ENCODE measurements at places on chromosomes 3 and 15. TPM values are rescaled to one million over a fixed set of nuclear protein-coding genes. Genes with fewer than 3 reads are reported as not detected.

The PP2D1 gene
- total RNA-seq = not detected

The NPTN gene
- total RNA-seq = 86.6 TPM

The GNB4 gene
- 19.1 TPM for total RNA-seq

The SERPINI2 gene
- not detected for total RNA-seq

The GP9 gene
- not detected for total RNA-seq

The MYL3 gene
- not detected for total RNA-seq

DNA sequence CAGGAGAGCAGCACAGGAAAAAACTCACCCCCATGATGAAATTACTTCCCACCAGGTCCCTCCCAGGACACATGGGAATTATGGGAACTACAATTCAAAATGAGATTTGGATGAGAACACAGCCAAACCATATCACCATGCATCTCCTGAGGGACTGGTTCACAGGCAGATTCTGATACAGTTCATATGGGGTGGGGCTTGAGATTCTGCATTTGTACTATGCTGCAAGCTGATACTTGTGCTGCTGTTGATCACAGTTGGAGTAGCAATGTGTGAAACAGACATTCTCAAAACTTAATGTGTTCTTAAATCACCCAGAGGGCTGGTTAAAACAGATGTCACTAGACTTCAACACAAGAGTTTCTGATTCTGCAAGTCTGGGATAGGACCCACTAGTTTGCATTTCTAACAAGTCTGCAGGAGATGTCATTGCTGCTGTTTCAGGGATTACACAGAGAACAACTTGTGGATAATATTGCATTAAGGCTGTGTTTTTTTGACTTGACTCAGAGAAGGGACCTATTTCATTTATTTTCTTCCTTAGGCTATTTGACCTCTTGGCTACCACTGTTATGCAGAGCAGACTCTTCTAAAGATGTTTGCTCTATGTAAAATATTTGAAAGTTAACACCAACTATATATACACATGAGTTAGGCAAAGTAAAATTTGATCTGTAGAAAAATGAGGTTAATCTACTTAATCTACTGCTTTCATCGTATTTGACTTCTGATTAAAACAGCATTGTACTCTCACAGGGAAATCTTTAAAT, 194.2 kb upstream of the CNTN3 start:
- no peak for DNase-seq

DNA sequence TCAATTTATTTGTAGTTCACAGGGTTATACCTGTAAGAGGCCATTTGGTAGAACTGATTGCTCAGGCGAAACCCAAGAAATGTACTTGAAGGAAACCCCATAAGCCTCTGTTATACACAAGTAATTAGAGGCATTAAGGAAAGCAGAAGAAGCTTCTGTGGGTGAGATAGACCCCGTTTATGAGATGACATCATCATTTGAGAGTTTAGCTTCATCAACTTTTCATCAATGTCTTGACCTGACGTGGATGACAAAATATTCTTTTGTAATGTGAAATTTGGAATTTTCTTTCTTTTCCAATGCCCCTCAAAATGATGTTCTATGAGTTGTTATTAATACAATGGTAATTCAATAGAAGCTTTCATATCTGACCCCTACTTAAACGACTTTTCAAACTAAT, 136.2 kb downstream of the MDFIC2 start:
- no peak for DNase-seq

GRCh38 chr3:34020726-34021680, 222.6 kb downstream of the PDCD6IP start:
- no peak for DNase-seq

- no peak for DNase-seq
These were observed 55.6 kb upstream of the C15orf61 start for GRCh38 chr15:67465196-67465952.

DNA sequence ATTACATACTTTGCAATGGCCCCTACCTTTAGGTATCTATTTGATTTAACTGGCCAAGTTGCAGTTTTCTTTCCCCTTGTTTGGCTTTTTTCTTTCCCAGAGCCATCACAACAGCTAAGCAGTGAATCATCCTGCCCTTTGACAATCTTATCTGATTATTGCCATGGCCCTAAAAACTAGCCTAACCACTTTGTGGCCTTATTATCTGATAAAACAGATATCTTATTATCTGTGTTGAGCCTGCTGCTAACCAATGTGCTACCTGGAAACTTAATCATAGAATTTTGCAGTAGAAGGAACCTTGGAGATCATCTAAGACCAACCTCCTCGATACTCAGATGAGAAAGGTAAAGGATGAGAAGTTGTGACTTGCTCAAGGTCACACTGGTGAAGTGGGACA, 37.1 kb downstream of the EIF4E3 start:
- DNase-seq = no peak

DNA sequence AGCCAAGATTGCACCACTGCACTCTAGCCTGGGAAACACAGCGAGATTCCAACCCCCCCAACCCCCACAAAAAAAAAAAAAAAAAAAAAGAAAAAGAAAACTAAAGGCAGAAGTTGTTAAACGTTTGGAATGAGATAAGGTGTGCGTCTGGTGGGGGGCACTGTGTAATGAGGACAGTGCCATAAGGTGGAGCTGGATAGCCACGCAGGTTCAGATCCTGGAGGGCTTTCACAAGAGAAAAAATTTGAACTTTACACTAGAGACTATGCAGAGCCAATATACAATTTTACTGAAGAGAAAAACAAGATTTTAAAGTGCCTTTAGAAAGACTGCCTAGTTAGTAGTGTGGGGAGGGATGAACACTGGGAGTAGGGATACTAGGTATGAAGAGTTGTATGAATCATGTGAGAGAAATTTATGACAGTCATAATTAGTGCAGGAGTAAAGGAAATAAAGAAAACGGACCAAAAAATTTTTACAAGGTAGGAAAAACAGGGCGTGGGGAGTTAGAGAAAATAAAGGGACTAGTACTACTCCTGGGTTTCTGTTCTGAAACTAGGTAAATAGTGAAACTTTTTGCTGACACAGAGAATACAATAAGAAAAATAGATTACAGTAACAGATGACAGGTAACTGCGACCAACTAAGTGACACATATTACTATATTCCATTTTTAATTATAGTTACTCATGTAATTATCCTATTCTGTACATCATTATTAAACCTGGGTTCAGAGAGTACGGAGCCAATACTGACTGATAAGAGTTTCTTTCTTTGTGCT, 108.1 kb downstream of the PEAK1 start:
- DNase-seq = no peak

DNA sequence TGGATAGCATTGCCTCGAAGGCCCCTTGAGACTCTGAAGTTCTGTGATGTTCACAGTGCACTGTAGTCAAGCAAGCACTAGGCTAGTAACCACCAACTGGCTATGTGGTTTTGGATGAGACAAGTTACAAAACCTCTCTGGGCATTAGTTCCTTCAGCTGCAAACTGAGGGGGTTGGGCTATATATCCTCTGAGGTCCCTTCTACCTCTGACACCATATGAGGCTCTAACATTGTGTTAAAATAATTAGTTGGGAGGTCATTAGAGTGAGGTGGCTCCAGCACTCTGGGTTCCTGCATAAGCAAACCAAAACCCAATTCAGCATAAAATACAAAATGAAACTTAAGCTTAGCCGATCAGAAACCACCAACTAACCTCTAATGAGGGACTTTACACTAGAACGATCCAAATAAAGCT, 209.5 kb upstream of the LRRN1 start:
- DNase-seq = no peak

DNA sequence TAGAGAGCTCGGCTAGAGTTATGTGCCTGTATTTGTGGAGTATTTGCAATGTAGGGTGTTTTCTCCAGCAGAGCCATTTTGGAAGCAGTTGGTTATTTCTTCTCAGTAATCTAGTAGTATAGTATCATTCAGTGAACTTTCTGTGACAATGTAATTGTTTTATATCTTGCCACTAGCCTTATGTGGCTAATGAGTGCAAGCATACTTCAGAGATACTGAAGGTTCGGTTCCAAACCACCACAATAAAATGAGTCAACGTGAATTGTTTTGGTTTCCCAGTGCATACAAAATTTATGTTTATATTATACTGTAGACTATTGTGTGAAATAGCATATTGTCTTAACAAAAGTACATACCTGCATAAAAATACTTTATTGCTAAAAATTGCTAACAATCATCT, 286.9 kb upstream of the TBL1XR1 start:
- DNase-seq = no peak

DNA sequence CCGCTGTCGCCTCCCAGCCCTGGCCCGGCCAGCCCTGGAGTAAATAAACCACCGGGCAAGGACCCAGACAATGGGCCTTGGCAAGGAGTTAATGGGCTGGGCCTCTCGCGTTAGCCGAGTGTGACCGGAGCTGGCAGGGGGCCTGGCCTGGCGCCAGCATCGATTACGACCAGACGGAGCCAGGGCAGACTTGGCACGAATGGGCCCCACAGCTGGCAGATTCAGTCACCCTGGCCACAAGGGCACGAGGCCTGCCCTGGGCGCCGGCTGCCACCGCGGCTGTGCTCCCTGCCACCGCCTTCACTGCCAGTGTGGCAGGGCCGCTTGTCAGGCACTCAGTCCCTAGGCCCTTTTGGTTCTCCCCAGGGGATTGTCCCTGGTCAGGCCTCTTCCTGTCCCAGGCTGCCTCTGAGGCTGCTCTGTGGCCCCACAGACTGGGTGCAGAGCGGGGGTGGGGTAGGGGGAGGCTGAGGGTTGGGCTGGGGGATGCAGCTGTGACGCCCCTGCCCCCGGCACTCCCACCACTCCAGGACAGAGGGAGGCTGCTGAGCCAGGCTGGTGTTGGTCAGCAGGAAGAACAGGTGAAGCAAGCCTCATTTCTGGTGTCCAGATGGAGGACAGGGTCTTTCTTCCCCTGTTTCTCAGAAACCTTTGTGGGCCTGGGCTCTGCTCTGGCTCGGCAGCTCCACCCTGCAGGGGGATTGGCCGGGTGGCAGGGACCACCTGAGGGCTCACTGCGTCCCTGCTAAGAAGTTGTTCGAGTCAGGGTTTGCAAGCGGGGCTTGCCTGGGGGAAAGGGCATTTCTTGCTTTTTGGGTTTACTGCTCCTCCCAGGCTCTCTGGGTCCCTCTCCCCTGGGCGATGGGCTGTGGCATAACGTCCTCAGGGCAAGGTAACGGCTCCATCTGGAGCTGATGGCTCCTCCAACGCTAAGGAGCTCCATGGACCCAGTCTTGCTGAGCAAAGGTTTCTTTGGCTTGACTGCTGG, 30.5 kb upstream of the SRP14 start:
- DNase-seq = no peak

DNA sequence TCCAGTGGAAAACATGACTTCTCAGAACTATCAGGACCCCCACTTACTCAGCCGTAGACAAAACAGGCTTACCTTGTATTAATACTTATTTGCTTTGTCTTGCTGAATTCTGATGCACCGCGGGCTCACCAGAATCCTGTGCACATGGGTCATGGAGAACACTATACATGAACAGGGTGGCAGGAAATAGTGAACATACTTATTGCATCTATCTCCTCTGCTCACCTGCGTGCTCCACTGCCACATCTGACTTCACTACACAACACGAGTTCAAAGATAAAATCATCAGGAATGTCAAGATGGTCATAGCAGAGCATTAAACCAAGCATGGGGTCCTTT, 10.7 kb upstream of the MAPK6 start:
- DNase-seq = no peak

GRCh38 chr3:177622520-177622919, 425.2 kb upstream of the TBL1XR1 start:
- DNase-seq = no peak

DNA sequence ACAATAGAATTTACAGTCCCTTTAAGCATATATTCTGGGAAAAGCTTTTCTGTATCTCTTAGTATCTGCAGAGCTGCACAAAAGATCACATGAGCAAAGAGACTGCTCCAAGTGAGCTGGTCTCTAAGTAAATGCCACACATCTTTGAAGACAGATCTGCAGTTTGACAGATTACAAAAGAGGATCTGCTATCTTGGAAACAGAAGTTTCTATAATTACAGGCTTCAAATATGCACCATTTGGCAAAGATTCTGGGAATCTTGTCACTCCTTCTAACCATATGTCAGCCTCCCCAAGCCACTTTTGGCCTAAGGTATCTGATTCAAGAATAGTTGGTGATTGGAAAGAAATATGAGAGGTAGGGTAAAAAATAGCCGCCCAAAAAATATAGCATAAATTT, 9.6 kb upstream of the CFAP44 start:
- no peak for DNase-seq

- no peak for DNase-seq
These were observed 293.0 kb downstream of the UBE2E2 start for GRCh38 chr3:23496165-23496564.

GRCh38 chr3:187318819-187319616, 27.5 kb upstream of the MASP1 start:
- DNase-seq = peak; percentile 41

- no peak for DNase-seq
These were observed 127.0 kb downstream of the LIPC start for GRCh38 chr15:58558777-58559176.

DNA sequence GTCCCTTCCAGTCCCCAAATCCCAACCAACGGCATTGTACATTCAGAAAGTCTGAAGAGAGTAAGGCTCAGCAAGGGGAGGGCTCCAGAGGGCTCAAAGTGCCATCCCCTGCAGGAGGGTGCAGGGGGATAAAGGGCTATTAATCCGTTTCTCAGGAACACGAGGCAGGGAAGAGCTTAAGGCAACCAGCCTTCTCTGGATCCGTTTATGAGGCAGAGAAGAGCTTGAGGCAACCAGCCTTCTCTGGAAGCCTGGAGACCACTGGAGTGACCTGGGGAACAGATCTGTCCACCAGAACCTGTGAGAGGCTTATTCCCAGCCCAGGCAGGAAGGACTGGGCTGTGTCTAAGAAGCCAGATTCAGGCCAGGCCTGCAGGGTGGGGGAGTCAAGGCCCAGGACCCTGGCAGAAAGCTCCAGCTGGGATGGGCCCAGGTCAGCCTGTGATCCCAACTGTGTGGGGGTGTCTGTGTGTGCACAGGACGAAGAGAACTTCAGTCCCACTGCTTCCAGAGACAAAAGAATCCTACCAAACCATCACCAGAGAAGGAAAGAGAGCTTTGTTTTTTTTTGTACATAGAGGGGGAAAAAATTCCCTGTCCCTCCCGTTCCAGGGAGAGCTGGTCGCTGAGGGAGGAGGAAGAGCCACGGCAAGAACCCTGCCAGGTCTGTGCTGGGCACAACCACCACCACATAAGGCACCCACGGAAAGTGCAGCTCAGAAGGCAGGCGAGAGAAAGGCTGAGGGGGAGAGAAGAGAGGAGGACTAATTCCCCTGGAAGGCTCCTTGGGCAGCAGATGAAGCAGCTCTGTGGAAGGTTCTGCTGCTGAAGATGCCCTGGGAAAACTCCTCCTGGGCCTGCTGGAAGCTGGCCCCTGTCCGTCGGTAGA, 1.6 kb upstream of the ULK3 start:
- DNase-seq = no peak

DNA sequence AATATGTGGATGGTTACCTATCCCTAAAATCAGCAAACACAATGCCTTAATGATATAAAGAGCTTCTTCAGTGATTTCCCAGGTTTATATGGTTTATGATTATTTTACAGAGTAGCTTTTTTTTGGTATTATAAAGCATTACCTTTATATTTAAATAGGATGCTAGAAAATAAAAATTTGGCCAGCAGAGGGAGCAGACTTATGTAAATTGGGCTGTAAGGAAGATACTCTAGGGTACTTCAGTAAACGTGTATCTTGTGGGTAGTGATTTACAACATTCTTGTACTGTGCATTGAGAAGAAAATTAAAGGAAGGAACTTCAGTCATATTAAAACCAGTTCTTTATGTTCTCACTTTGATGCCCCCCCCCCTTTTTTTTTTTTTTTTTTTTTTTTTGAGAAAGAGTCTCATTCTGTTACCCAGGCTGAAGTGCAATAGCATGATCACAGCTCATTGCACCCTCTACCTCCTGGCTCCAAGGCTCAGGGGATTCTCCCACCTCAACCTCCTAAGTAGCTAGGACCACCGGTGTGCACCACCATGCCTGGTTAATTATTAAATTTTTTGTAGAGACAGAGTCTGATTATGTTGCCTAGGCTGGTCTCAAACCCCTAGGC, 167.9 kb downstream of the BBX start:
- DNase-seq = no peak
